ENCODE measurements at places on chromosomes 16 and 17.

- DNase-seq, result no peak
Measured at GRCh38 chr16:1923299-1924034, 5.3 kb upstream of the HS3ST6 start.

DNA sequence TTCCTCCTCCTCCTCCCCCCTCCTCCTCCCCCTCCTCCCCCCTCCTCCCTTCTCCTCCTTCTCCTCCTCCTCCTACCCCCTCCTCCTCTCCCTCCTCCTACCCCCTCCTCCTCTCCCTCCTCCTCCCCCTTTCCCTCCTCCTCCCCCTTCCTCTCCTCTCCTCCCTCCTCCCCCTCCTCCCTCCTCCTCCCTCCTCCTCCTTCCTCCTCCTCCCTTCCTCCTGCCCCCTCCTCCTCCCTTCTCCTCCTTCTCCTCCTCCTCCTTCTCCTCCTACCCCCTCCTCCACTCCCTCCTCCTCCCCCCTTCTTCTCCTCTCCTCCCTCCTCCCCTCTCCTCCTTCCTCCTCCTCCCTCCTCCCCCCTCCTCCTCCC, 6.6 kb upstream of the PDP2 start:
- DNase-seq, result no peak

DNA sequence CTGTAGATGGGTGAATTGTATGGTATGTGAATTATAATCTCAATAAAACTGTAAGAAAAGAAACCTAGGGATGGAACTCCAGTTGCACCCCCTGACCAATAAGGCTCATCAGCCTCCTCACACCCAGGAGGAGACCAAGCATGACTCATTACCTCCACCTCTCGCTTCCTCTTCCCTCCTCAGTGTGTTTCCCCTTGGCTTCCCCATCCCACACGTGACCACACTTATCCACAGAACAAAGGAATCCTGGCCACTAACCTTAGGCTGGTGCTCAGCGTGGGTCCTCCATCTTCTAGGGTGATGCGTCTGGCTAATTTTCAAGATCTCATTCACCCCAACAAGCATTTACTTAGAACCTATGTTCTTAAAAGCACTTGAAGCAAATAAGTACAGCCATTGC, 36.2 kb upstream of the MAP3K14 start:
- no peak for DNase-seq

DNA sequence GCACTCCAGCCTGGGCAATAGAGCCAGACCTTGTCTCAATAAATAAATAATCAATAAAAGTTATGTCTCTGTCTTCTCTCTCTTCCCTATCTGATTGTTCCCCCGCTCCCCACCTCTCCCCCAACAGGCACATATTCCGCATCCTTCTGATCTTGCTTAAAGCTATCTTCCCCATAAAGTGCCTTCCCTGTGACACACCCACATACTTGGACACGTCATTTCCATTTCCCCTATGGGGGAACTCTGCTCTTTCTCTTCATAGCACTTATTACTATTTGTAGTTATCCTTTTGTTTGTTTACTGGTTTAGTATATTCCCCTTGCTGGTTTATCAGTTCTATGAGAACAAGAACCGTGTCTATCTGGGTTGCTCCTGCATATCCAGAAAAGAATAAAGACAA, 14.9 kb downstream of the MYO1D start:
- DNase-seq, result no peak

DNA sequence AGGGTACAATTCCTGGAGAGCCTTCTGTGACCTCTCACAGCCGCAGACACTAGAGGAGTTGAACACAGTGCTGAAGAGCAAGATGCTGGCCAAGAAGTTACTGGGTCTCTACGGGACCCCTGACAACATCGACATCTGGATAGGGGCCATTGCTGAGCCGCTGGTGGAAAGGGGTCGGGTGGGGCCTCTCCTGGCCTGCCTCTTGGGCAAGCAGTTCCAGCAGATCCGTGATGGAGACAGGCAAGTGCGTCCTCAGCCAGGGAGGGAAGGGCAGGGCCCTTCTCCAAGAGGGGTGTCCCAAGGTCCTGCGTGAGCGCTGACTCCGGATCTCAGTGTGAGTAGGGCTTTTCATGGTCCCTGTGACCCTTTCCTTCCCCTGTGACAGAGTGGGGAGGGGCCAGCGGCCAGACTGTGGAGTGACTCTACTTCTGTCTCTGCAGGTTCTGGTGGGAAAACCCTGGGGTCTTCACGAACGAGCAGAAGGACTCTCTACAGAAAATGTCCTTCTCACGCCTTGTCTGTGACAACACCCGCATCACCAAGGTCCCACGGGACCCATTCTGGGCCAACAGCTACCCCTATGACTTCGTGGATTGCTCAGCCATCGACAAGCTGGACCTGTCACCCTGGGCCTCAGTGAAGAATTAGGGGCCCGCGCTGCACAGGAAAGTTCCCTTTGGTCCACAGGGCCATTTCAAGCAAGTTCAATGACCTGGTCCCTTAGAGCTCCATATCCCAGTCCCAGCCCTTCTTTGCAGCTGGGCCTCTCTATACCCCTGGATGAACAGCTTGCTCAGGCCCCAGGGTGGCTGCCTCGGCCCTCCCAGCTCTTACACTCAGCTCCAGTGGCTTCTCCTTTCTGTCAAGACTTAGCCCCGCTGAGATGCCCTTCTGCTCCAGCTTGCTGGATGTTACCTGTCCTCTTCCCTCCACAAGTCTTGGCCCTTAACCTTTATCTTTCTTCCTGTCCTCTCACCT, 13.1 kb downstream of the MPO start:
- DNase-seq, result no peak

DNA sequence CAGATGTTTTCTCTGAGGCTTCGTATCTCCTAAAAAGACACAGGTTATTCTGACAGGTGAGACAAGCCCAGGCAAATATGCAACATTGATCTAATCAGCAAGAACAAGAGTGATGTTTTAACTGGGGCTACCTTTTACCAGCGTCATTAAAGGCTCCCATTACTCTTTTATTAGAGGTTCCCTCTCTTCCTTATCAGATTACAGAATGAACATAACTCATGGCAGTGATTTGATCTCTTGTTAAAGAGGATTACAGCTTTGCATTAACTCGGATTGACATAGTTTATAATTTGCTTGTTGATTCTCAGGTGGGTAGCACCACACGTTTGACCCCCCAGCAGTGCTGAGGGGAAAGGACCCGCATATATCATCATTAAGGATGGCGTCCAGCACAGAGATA, 90.5 kb downstream of the AATF start:
- no peak for DNase-seq
